ENCODE measurements at places on chromosomes 7 and 10.

DNA sequence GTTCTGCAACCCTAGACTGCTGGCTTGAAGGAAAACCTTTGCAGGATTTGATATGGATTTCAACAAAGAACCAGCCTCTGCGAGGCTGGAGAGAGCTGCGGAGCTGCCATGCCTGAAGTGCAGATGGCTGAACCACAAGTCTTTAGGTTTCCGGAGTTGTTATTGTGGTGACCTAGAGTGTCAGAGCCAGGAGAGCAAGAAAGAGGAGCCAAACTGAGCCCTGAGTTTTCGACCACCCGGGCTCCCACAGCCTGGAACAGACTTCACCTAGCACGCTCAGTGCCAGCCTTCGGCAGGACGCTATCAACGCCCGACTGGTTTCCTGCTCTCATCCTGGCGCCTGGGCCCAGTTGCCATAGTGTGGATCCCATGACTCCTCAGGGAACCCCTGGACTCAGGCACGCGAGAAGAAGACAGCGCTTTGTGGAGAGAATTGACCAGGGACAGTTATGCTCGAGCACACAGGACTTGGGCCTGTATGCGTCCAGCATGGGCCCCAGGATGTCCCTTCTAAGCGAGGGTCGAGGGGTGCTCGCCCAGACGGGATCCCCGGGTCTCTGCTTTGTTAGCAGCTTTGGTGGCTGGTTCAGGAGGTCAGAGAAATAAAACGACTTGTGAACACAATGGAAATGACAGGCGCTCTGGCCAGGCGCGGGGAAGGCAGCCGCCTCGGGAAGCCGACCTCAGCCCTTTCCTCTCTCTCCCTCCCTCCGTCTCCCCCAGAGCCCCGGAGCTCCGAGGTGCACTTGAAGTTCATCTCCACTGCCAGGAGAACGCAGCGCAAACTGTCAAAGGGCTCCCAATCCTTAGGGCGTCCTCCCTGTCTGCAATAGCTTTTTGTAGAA lies 1.8 kb upstream of the GAD2 start:
- DNase-seq, result no peak

DNA sequence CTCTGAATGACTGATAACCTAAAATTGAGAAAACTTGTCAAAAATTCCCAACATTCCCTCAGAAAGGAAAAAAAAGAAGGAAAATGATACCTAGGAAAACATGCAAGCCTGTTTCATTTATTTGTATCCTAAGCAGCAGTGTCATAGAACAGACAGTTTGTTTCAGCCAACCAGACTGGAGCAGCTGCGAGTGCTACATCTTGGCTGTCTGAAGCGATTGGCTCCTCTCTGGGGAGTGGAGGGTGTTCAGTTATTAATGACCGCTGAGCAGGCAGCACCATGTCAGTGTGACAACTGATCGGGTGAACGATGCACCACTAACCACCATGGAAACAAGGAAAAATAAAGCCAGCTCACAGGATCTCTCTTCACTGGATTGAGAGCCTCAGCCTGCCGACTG lies at the start of gene LRRN3:
LRRN3 (plus strand) TSS at position 282 of the 400 bp plus-strand sequence. CDS start 31,646 bp downstream, outside the sequence.
- DNase-seq, result peak; percentile 64

DNA sequence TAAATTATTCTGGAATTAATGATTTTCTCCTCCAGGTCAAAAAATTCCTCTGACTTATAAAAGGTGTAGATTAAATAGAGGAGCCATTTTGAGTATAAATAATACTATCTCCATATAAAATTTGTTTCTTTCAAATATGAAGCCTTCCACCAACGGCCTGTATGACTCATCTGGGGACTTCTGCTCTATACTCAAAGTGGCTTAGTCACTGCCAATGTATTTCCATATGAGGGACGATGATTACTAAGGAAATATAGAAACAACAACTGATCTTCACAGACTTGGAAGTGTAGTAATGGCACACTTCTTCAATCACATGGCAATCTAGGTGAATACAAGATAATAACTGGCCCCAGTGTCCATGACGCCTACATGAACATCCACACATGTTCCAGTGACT lies 335.6 kb upstream of the HGF start:
- no peak for DNase-seq

DNA sequence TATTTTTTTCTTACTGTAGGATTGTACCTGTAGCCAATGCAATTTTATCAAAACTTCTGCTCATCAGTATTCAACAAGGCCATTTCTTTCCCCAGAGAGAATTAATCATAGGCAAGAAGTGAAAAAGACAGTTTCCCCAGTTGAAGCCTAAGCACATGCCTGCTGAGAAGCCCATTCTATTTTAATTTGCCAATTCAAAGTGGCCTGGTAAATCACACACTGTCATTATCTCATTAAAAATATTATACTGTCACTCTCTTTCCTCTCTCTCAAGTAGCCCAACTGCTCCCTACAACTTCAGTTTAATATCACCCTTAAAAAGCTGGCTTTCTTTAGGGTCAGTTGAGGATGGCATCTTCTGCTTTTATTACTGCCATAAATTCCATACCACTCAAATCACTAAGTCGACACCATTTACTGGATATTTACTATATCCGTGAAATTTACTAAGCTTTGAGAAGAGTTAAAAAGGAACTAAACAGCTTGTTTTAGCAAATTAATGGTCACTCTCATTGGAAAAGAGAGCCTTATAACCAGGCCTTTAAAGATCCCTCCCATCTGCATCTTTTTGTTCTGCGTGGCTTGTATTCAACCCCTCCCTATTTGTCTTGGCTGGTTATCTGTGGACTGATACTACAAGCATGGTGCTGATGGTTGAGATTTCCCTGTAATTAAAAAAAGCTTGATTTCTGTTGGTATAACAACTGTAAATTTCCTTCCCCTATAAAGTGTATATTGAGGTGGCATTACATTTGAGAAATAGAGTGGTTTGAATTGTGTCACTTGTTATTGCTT lies 30.6 kb downstream of the COL28A1 start:
- DNase-seq, result no peak

- DNase-seq, result peak; percentile 62
Measured at GRCh38 chr7:99407872-99408378, 472 bp downstream of the PDAP1 start.

DNA sequence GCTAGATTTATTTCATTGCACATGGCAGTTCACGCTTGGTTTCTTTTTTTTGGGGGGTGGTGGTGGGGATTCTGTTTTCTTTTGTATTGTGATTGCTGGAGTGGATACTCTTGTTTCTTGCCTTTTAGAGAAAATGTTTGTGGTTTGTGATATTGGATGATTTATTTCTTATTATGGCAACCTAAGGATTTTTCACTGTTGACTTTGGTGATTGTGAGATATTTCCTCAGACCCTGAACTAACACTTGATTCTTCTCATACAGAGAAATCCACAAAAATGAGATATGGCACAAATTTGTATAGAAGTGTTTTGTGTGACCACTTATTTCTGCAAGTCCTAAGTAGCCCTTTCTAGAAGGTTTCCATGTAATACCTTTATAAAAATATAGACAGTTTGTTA lies 871.1 kb downstream of the LRMDA start:
- DNase-seq, result no peak

DNA sequence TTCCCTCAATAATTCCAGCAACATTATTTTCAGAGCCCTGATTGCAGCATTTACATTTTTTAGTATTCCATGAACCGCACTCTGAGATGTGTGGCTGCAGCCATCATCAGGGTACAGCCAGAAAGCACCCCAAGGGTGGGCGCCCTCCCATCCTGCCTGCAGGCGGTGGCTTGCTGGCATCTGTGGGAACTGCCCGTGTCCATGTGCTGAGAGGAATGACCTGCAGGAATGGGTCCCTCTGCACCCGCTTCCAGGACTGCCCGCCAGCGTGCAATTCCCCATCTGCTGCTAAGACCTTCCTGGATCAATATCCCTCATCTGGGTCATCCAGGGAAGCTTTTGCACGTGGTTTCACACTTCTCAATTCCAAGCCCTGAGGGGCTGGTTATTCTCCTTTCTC lies 32.8 kb upstream of the NUB1 start:
- DNase-seq, result no peak

DNA sequence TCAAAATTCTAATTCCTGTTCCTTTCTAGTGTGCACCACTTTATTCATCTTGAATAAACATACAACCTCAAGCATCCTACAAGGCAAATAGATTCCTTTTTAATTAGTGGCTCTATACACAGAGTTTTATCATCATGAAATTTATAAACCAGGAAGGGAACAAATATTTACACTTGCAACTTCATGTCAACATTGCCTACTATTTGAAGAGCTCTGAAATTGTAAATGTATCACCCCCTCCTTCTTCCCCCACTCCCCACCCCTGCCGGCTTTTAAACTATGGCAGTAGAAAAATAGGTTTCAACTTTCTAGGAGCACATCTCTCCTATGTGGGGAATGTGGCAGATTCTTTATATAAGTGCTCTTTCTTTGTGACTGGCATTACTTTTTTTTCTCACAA lies 49.6 kb downstream of the KAT6B start:
- no peak for DNase-seq

GRCh38 chr7:33108554-33109004 lies 625 bp downstream of the RP9 start:
- DNase-seq, result no peak

GRCh38 chr10:123275136-123275564 lies 120.9 kb downstream of the BUB3 start:
- no peak for DNase-seq

GRCh38 chr7:116101704-116102103 lies 71.1 kb upstream of the TFEC start:
- DNase-seq, result no peak

DNA sequence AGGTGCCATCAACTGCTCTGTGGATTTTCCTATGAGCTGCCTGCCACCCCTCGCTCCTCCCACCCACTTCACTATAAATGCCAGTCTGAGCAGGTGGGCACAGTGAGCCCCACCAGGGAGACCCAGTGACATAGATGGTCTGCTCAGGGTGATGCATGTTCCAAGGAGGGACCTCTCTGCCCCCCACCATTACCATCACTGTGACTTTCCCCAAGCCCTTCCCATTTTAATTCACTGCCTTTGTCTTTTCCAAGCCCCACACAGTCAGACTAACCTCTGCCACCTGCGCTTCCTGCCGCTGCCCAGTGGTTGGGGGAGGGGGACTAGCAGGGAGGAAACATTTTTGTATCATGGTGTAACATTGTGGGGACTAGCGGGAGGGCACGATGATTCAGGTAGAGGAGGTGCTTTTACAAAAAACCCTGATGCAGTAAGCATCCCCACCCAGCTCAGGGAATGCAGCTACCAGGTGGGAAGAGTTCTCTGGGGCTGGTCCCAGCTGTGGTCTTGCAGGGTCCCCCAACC lies 24.6 kb downstream of the PRSS2 start:
- no peak for DNase-seq

- no peak for DNase-seq
Measured at GRCh38 chr7:134081695-134082094, 45.4 kb upstream of the LRGUK start.

GRCh38 chr10:32207544-32207943 lies 139.4 kb downstream of the EPC1 start:
- peak; percentile 42 for DNase-seq

DNA sequence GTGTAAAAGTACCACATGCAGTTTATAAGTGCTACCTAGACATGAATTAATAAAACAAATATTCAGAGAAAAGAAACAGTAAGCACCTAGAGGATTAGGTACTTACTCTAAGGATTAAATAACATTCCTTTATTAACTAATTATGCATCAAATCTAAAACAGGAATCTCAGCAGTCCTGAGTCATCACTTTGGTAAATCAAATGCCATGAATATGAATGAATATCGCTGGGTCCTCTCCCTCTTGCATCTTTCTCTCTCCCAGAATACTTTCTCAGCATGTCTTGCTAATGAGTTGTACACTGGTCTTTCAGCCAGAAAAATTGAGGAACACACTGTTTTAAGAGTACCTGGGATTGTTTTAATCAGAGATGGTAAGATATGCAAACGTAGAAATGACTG lies 225.5 kb upstream of the NFE2L3 start:
- no peak for DNase-seq

DNA sequence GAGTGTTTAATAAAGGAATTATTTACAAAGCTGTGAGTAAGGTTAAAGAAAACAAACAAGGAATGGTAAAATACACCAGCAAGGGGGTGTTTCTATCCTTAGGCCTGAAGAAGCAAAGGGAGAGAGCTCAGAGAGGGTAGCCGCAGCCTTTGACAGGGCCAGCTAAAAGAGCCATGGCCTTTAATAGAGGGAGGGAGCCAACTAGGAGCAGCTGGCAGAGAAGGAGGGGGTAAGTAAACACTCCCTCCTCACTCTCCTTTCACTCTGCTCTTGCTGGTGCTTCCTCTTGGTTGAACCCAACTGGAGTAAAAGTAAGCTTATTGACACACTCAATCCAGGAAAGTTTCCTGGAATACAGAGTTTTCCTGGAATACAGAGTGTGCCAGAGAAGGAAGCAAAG lies 87.5 kb downstream of the CH25H start:
- DNase-seq, result no peak

DNA sequence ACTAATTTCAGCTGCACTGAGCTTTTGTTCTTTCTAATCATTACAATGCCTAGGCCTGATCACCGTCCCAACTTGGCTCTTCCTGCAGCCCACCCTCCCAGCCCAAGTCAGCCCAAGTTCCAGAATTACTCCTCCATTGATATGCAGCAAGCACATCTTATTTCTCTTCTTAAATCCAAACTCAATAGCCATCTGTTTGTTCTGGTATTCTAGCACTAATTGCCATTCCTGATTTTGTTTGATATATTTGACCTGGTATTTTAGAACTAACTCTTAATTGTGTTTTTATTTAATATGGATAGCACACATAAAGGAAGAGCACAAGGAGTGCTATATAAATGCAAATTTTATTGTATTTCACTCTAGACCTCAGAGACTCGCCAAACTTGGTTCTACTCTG lies 241.2 kb downstream of the SKIDA1 start:
- DNase-seq, result no peak

GRCh38 chr7:149825567-149826343 lies 12.4 kb upstream of the ZNF862 start:
- no peak for DNase-seq

- no peak for DNase-seq
Measured at GRCh38 chr7:99106821-99107241, 37.1 kb downstream of the SMURF1 start.

GRCh38 chr10:60236869-60237524 lies 152.7 kb downstream of the ANK3 start:
- peak; percentile 73 for DNase-seq

GRCh38 chr7:28005847-28006231 lies 174.8 kb downstream of the JAZF1 start:
- no peak for DNase-seq

DNA sequence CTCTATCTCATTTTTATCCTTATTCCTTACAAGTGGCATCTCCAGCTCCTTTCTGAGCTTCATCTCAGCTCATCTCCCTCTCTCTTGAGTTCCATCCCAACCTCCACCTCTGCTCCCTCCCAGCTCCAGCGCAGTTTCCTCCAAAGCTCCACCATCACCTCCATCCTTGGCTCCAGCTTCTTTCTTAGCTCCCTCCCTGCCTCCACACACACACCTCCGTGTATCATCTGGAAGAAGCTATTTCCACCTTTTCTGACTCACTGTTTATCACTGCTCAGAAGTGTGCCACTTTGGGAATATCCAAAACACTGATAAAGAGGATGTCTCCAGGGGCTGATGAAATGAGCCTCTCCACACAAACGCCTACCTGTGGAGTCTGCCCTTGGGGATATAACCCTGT lies 481.4 kb downstream of the PTPRN2 start:
- DNase-seq, result no peak

All from heart left ventricle (tissue), 16 donors.